ENCODE measurements at places on chromosomes 2 and 18. TPM values are rescaled to one million over a fixed set of nuclear protein-coding genes. Genes with fewer than 3 reads are reported as not detected.
A peak's percentile ranks its signal among the peaks of the same experiment; 100 is the strongest.

The RBFA gene
- 23.4 TPM for total RNA-seq

The CASP10 gene
- 6.4 TPM for total RNA-seq

The GPAT2 gene
- total RNA-seq = 5.5 TPM

The GBX2 gene
- total RNA-seq = not detected

The PDE1A gene
- total RNA-seq = 16.9 TPM

The SP140 gene
- total RNA-seq = 0.47 TPM

- no peak for DNase-seq
These were observed 337.8 kb downstream of the ARHGAP15 start for GRCh38 chr2:143467011-143467410.

DNA sequence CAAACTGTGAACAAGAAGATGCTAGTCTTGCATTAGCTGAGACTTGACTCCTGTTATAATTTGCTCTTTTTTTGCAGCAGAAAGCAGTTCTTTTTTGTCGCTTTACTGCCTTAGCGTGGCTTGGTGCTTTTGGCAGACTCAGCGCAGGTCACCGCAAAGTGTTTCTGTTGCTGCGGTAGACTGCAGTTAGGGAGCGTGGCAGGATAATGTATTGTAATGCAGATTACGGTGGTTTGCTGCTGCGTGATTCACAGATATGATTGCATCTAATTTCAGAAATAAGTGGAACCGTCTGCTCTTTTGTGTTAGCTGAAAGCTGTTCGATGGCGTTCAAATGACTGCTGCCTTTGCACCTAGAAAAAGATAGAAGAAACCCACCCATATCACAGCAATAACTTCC is 131.6 kb upstream of the SATB2 start:
- DNase-seq = no peak

GRCh38 chr2:85564144-85564563 is 2.9 kb upstream of the GGCX start:
- no peak for DNase-seq

- no peak for DNase-seq
These were observed 200.5 kb downstream of the CPS1 start for GRCh38 chr2:210756855-210757254.

DNA sequence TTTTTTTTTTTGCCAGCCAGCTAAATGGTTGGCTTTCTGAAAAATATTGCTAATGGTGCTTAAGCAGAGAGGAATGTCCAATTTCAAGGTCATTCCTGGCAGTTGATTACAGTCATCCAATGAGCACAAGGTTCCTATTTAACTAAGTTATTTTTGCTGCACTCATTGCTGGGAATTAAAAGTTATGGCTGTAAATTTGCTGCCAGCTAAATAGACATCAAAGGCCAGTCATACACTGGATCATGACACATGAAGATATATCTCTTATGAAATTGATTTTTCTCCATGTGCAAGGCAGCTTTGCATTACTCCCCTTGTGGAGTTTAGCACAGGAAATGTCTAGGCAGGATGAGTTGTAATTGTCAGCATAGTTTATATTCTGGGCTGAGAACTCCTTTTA is 1898.4 kb upstream of the CELF4 start:
- DNase-seq = no peak

DNA sequence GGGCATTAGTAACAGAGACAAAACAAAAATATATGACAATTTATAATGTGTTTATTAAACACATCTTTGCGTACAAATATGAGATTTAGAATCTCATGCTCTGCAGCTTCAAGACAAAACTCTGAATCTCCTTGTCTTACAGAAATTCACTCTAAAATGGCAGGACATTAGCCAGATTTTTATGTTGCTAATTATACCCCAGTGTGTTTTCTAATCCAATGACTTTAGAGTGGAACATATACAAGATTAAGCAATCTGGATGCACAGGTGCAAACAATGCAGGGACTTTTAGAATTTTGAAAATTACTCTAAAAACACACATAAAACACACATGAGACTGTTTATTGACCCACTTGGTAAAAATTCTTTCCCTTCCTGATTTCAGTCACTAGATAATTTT is 85.9 kb downstream of the CALCRL start:
- DNase-seq = no peak

- DNase-seq = no peak
These were observed 235.3 kb downstream of the RDH14 start for GRCh38 chr2:18325118-18325517.

GRCh38 chr2:238955648-238956531 is 108.0 kb downstream of the TWIST2 start:
- no peak for DNase-seq

DNA sequence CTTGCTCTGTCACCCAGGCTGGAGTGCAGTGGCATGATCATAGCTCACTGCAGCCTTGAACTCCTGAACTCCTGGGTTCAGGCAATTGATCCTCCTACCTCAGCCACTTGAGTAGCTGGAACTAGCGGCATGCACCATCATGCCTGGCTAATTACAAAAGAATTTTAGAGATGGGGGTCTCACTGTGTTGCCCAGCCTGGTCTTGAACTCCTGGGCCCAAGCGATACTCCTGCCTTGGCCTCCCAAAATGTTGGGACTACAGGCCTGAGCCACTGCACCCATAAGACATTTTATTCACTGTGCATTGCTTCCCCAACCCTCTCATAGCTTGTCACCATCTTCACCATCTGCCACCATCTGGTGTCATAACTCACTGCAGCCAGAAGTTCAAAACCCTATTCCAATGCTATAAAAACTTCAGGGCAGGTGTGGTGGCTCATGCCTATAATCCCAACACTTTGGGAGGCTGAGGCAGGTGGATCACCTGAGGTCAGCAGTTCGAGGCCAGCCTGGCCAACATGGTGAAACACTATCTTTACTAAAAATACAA is 78.7 kb downstream of the NCAPH start:
- DNase-seq = no peak

- DNase-seq = no peak
These were observed 59.1 kb downstream of the NCK2 start for GRCh38 chr2:105803773-105804172.

GRCh38 chr18:33697498-33697897 is 119.5 kb downstream of the ASXL3 start:
- no peak for DNase-seq

GRCh38 chr2:144003460-144004075 is 516.4 kb downstream of the ZEB2 start:
- DNase-seq = no peak

DNA sequence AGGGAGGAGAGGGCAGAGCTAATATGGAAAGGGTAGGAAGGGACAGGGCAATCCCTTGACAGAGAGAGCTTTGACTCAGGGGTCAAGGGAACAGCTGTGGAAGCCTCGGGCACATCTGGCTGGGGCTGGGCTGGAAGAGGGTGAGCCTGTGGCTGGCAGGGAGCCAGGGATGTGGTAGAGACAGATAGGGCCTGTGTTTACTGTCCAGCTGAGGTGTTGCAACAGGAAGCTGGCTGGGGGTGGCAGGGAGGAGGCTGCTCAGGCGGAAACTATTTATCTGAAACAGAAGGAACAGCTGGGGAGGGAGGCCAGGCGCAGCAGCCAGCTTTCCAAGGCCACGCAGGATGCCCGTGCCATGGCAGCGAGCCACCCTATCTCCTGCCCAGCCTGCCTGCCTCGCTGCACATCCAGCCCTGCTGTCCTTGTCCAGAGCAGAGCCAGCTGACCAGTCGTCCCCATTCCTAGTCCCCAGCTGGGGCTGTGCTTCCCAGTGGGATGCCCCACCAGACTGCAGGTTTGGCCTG is 264.7 kb downstream of the CYP26B1 start:
- DNase-seq = peak; percentile 91

DNA sequence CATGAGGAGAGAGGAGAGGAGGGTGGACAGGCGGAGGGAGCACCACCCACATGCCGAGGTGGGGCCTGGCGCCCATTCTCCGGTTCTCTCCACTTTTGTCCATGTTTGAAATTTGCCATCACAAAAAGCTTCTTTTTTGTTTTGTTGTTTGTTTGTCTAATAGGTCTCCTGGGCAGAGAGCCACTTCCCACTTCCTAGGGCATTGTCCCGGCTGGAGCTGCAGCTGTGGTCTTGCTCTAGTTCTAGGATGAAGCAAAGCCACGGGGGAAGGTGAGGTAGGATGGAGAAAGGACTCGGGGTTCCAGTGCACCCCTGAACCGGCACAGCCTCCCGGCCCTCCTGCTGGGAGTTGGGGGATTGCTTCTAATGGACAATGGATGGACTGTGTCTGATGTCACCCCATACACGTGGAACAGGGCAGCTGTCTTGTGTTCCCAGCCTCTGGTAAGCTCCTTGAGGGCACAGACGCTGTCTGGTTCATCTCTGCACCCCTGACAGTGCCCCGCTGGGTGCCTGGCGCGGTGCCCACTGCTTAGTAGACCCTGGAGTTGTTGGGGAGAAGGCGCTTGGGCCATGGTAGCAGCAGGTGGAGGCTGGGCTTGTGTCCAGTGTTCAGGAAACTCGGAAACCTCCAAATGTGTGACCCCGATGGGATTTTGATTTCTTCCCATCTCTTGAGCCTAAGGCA is 278.4 kb downstream of the NDUFA10 start:
- no peak for DNase-seq

All from left ventricle myocardium superior (tissue), 1 donor.